ENCODE measurements at places on chromosomes 2 and 18.

DNA sequence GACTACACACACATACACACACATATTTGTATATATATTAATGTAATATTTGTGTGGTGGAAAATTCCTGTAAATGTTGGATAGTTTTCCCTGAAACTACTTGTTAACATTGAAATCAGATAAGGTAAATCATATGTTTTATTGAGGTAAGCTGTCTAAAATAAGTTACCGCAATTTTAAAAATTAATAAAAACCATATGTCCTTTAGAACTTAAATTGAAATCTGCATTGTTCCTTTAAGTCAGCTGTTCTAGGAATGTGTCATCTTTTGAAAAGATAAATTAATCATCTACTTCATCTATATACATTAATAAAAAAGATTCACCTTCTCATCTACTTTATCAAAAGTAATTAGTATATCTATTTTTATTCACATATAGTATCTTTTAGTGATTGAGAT lies 102.0 kb downstream of the CSRNP3 start:
- no peak for DNase-seq

GRCh38 chr2:70944111-70944690 lies 8.5 kb downstream of the ATP6V1B1 start:
- DNase-seq, result no peak

DNA sequence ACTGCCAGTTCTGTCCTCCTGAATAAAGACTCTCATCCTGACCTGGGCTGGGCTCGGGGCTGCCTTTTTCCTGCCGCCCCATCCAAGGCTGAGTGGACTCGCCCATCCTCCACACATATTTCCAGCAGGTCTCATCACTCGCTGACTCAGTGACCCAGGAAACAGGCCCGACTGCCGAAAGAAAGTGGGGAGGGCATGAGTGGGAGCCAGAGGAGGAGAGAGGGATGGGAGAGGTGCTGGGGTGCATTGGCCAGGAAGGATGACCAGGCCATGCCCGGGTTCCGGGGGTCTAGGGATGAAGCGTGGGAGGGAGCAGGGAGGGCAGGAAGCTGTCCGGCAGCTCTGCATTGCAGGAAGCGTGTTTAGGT lies 66.7 kb downstream of the TWIST2 start:
- peak; percentile 27 for DNase-seq

GRCh38 chr2:120362926-120363325 lies 17.0 kb downstream of the INHBB start:
- DNase-seq, result no peak

DNA sequence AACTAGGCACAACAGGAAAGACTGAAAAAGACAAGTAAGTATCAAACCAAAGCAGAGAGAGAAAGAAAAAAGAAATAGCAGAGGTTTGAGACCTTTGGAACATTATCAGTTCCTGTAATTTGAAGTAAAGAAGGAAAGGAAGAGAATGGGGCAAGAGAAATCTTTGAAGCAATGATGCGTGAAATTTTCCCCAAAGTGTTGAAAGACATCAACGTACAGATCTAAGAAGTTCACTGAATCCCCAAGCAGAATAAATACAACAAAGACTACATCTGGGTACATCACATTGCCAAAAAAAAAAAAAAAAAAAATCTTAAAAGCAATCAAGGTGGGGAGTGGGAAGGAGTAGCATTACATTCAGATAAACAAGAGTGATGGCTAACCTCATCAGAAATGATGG lies 6.0 kb upstream of the SLC30A6 start:
- no peak for DNase-seq

DNA sequence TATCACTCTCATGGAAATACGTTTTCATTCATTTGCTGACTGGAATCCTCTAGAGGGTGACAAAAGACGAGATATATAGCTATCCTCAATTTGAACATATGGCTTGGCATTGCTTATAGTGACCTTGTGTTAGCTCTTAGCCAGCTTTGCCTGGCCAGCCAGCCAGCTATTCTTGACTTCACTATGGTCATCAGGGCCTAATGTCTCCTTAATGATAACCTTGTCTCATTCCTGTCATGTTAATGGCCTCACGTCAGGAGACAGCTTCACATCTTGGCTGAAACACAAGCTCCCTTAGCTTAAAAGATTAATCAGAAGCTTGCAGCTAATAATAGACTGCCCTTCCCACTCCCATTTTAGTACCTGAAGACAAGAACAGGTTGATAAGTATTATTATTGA lies 1517.5 kb upstream of the PIK3C3 start:
- no peak for DNase-seq
